ENCODE measurements at places on chromosomes 4 and X.

GRCh38 chrX:108584617-108585211 is 145.1 kb downstream of the COL4A5 start:
- DNase-seq, result peak; percentile 7

- DNase-seq, result no peak
These were observed 15.4 kb downstream of the CXCL2 start for GRCh38 chr4:74083546-74083945.

DNA sequence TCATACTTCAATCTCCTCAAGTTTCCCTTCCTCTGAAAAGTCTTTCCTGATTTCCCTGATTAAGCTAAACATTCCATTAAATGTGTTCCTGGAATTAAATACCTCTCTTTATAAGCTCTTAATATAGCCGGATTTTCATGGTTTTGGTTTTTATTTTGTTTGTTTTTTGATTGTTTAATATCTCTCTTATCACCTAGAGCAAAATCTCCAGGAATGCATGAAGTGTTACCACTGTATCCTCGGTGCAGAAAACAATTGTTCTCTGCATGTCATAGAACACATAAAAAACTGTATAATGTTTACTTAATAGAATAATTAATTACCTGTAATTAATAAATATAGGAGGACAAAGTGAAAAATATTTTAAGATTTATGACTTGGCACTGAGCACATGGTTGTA is 86.2 kb downstream of the PCDH18 start:
- DNase-seq, result no peak

DNA sequence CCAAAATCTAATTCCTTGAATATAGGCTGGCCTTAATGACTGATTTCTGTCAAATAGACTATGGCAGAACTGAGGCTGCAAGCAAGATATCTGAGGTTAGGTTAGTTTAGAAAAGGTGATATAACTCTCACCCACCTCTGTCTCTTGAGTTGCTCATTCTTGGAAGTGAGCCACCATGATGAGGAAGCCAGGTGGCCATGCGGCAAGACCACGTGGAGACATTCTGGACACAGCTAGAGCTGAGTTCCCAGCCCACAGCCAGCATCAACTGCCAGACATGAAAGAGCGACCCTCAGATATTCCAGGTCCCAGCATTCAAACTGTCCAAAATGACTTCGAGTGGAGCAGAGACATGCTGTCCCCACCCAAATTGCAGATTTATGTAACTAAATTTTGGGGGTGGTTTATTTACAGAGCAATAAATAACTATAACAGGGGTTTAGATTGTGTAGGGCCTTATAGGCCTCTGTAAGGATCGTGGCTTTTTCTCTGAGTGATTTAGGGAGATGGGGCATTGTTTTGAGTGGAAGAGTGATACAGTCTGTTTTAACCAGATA is 33.7 kb downstream of the USP53 start:
- no peak for DNase-seq

- no peak for DNase-seq
These were observed 137.0 kb downstream of the AMMECR1 start for GRCh38 chrX:110180928-110181310.

DNA sequence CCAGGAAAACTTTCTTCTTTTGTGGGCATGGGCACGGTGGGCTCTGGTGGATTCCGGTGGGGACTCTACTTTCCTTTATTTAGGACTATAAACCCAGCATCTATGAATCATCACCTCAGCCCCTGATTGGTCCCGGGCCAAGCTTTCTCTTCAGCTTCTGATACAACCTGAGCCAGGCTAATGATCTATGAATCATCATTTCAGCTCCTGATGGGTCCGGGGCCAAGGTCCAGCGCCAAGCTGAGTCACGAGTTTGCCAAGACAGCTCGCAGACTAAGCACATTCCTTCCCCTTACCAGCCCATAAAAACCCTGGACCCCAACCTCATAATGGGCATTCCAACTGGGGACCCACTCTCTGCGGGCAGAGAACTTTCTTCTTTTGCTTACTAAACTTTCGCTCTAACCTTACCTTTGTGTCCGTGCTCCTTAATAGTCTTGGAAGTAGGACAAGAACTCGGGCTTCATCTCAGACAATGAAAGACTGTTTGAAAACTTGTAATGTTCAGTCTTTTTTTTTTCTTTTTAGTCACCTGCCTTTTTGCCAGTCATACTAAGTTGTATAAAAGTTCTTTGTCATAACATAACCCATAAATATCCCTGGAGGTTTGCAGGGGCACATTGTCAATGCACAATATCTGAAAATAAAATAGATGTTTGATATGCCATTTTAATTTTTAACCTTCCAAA is 904.9 kb upstream of the EPHA5 start:
- DNase-seq, result no peak

DNA sequence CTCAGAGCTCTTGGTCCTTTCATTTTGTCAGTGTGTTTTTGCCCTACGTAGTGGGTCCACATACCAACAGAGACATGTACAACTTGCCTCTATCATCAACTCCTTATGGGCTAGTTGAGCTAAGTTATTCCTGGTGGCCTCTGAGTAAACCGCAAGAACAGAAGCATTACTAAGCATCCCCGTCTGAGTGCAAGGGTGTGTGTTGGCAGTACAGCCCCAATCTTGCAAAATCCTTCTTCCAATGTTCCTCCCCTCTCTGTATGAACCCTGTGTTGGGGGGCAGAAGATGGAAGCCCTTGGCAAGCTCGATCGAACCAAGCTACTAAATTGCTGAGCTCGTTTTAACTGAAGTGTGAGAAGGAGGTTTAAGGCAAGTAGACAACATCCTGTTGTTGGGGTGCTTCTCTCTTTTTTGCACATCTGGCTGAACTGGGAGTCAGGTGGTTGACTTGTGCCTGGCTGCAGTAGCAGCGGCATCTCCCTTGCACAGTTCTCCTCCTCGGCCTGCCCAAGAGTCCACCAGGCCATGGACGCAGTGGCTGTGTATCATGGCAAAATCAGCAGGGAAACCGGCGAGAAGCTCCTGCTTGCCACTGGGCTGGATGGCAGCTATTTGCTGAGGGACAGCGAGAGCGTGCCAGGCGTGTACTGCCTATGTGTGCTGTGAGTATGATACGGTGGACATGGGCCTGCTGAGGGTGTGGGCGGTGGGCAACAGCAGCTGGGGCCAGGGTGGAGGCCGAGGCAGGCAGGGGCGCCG is at the start of gene SH2D1A:
TSS of gene SH2D1A (plus strand) at position 447 of the 760 bp plus-strand sequence. CDS start at position 527, 80 bp downstream.
- DNase-seq, result no peak

DNA sequence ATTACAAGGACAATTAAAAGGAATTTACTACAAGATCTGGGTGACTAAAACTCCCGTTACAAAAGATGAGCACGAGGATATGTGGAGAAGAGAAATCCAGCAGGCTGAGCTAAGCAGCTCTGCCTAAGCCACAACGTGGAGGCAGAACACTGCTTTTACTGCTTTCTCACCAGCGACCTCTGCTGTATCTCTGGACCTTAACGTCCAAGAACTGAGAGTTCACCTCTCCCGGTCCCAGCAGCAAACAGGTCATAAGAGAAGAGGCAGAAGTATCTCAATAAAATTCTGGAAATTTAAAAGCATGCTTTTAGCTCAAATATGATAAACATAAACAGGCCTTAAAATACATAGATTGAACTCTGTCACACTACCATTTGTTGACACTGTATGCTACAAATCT is 81.0 kb downstream of the ADGRA3 start:
- no peak for DNase-seq

DNA sequence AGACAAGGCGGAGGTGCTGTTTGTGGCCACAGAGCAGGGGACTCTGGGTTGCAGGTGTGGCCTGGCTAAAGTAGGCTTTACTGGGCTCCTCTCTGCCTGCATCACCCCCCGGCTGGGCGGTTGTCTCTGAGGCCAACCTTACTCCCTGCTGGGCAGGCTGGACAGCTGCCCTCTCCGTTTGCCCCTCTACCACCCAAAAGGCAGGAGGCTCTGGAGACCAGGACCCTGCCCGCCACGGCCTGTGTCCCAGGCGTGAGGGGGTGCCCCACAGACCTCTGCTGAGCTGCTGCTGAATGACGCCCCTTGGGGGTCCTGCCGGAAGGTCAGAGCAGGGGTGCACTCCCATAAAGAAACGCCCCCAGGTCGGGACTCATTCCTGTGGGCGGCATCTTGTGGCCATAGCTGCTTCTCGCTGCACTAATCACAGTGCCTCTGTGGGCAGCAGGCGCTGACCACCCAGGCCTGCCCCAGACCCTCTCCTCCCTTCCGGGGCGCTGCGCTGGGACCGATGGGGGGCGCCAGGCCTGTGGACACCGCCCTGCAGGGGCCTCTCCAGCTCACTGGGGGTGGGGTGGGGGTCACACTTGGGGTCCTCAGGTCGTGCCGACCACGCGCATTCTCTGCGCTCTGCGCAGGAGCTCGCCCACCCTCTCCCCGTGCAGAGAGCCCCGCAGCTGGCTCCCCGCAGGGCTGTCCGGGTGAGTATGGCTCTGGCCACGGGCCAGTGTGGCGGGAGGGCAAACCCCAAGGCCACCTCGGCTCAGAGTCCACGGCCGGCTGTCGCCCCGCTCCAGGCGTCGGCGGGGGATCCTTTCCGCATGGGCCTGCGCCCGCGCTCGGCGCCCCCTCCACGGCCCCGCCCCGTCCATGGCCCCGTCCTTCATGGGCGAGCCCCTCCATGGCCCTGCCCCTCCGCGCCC is 920 bp downstream of the HTT-AS start:
- no peak for DNase-seq

GRCh38 chr4:26867914-26868684 is 7.5 kb downstream of the STIM2 start:
- DNase-seq, result no peak

DNA sequence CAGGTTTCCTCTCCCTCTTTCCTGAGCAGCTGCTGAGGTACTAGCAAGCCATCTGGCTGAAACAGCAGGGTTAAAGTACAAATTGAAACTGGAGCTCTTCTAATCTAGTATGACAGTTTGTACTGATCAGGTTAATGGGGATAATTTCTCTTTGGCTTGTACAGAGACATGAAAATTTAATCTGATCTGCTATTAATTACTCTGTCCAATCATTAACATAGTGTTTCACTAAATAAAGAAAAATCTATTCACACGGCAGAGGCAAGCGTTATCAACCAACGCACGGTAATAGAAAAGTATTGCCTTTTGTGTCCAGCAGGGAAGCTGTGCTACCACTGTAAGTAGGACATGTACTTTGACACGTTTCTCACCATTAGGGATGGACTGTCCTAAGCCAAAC is 71.1 kb downstream of the IGSF1 start:
- DNase-seq, result no peak

DNA sequence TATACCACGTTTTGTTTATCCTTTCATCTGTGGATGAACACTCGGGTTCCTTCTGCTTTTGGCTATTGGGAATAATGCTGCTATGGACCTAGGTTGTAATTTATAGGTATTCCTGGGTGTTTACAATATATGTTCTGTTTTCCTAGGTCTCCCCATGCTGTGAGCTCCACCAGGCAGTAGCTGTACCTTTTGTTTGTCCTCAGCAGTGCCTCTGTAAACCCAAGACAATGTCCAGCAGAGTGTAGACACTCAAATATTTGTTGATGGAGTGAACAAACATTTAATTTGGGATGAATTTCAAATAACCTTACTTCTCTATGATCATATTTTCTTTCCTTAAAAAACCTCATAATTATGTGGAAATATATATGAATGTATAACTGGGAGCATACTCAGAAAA is 259.5 kb upstream of the BOD1L1 start:
- no peak for DNase-seq

GRCh38 chr4:30720661-30721184 is 554 bp downstream of the PCDH7 start:
- DNase-seq, result peak; percentile 20

DNA sequence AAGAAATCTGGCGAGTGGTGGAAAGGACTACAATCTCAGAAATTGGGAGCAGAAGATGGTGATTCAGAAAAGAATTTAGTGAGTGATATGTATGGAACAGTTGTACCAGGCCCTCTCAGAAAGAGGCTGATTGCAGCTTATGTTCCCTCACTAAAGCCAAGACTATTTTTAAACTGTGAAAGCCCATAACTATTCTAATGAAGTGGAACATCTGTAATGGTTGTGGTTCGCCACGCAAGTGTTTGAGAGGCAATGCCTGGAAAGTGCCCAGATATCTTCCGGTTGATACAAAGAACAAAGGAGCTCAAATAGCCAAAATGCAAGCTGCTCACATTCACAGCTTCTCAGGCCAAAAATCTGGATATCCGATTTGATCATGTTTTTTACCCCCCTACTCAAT is 1250.7 kb downstream of the RAPGEF2 start:
- DNase-seq, result no peak

GRCh38 chr4:139552517-139553307 is 3.3 kb downstream of the SETD7 start:
- DNase-seq, result no peak

- no peak for DNase-seq
These were observed 12.8 kb upstream of the MBNL3 start for GRCh38 chrX:132501606-132502005.

GRCh38 chrX:29071525-29072320 is 484.5 kb downstream of the IL1RAPL1 start:
- no peak for DNase-seq

GRCh38 chr4:15926486-15926885 is 12.1 kb downstream of the FGFBP1 start:
- DNase-seq, result no peak

DNA sequence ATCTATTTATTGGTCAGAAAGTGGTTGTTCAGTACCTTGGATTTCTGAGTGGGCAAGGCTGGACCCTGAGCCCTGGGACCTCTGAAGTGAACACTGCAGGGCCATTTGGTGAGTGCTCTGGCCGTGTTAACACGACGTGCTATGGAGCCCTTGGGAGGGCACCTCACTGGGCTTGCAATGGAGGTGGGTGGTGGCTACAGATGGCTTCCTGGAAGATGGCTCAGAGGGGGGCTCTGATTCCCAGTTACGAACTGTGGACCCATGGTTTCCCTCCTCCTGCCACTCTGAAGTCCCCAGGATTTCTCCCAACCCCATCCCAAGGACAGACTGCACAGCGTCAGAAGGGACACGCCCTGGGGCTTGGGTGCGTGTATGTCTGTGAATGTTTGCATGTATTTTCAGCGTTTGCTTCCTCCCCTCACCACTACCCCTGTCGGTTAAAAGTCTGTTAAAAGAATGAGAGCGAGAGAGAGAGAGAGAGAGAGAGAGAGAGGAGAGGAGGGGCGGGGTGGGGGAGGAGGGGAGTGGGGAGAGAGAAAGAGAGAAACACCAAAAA is 3.7 kb upstream of the RHOH start:
- no peak for DNase-seq

DNA sequence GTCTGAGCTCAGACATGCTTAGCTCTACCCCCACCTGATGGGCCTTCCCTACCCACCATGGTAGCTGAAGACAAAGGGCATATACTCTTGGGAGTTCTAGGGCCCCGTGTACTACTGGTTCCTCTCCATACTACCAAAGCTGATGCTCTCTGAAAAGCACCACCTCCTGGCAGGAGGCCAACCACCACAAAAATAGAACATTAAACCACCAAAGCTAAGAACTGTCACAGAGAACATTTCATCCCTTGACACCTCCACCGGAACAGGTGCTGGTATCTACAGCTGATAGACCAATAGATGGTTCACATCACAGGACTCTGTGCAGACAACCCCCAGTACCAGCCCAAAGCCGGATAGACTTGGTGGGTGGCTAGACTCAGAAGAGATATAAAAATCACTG is 13.4 kb downstream of the EDA2R start:
- DNase-seq, result no peak

DNA sequence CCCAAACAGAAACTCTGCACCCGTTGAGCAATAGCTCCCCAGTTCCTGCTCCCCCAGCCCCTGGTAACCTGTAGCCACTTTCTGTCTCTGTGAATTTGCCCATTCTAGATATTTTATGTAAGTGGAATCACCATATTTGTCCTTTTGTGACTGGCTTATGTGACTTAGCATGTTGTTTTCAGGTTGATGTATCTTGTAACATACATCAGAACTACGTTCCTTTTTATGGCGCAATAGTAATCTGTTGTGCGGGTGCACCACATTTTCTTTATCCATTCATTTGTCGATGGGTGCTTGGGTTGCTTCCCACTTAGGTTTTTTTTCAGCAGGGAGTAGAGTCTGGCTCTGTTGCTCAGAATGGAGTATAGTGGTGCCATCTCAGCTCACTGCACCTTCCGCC is 6.6 kb upstream of the PDZD4 start:
- no peak for DNase-seq

Measured in GM13977 (cell line).